ENCODE measurements at places on chromosomes 6 and 20.

DNA sequence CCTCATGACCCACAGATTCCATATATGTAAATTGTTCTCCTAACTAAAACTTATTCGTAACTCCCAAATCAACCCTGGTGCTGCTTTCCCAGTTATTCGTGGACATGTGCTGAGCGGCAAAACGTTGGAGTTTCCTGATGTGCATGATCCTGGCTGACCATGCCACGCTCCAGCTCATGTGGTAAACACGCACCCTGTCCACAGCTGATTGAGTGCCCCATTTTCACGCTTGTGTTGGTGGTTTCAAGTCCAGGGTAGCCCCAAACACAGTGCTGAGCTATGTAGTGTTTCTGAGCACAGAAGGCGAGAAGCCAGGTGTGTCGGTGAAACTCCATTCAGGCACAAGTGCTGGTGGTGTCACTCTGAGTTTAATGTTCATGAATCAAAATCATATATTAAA, 19.1 kb upstream of the FOXC1 start:
- no peak for DNase-seq

DNA sequence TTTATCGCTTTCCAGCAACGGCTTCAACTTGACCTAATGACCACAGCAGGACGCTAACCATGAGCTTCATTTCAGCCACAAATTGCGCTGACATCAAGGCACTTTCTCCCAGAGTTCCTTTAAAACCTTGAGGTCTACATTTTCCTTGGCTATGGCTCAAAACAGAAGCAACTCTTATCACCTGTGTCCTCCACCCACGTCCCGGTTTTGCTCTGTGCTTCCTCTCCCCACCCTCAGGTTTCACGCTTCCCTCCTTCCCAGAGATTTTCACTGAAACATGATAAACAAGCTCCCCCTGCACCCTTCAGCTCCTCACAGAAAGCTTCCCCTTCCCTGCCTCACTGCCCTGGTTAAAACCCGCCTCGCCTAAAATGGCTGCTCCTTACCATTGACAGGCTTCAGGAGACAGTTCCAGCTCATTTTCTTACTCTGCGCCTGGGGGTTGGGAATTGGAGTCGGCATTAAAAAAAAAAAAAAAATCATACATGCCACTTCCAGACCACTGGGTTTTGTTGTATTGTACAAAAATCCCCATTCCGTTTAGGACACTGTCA, 229.5 kb downstream of the UBE3D start:
- no peak for DNase-seq

- DNase-seq: no peak
Measured at GRCh38 chr6:118597636-118598035, 49.5 kb downstream of the PLN start.

GRCh38 chr6:107504270-107505026, 14.5 kb downstream of the SOBP start:
- DNase-seq: no peak

GRCh38 chr20:39800111-39800510, 838.0 kb downstream of the DHX35 start:
- DNase-seq: no peak

- DNase-seq: peak; percentile 80
Measured at GRCh38 chr6:34526992-34527728, 29.0 kb downstream of the SPDEF start.

- no peak for DNase-seq
Measured at GRCh38 chr6:111609827-111610526, 4.3 kb upstream of the TRAF3IP2 start.

- DNase-seq: no peak
Measured at GRCh38 chr6:19399406-19399805, 437.8 kb upstream of the ID4 start.

GRCh38 chr6:6723921-6724538, 135.5 kb downstream of the LY86 start:
- peak; percentile 63 for DNase-seq

DNA sequence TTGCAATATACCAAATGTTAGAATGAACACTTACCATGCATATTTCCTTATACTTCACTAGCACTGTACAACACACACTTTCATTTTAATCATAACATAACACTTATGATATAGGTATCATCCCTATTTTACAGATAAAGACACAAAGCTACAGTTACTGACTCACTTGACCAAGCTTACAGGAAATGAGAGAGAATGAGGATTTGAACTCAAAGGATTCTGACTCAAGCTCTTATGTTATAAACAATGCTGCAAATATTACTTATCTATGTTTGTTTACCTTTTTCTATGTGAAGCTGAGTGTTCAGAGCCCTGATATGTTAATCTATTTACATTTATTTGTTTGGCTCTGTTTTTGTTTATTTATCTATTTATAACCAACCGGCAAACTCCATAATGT, 245.4 kb downstream of the PTPRK start:
- no peak for DNase-seq

- DNase-seq: no peak
Measured at GRCh38 chr20:14055127-14055742, 59.9 kb downstream of the MACROD2 start.
